ENCODE measurements at places on chromosomes 7 and 10.

GRCh38 chr7:75579899-75580298, 87.8 kb downstream of the SPDYE5 start:
- DNase-seq, result no peak

DNA sequence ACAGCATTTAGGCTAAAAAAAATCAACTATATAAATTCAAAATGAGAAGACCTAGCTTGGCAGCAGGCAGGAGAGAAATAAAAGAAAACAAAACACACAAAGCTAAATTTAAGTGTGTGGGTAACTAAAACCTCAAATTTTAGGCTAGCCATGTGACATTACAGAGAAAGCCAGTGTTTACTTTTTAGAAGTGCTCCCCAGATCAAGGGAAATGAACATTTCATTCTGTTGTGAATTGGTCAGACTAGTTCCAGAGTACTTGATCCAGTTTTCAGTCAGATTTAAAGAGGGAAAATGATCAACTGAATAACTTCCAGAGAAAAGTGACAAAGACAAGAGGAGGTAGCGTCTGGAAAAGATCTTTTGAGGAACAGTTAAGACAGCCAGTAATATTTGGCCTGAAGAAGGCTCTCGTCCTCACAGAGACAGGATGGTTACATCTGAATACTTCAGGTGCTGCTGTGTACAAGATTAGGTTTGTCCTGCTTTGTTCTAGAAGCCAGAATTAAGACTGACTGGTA, 563.4 kb downstream of the KCNMA1 start:
- DNase-seq, result no peak

DNA sequence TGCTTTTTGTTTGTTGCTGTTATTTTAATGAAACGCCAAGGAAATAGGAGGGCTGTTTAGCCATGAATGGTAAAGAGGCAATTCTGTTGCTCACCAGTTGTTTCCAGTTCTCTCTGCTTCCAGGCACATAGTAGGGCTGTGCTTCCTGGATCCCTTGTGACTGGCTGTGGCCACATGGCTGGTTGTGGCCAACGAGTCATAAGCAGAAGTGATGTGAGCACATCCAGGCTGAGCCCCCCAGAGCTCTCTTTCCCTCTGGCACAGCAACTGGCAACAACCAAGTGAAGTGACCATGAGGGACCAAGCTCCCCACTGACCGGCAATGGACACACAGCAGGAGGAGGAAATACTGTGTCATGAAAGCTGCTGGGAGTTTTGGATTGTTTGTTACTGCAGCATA, 10.3 kb downstream of the GRID1 start:
- no peak for DNase-seq

GRCh38 chr10:52752801-52753445, 19.7 kb downstream of the MBL2 start:
- no peak for DNase-seq

- DNase-seq, result no peak
Observed at GRCh38 chr10:43427166-43427825, 9.6 kb upstream of the ZNF487 start.

GRCh38 chr10:67476201-67476600, 219.8 kb downstream of the CTNNA3 start:
- peak; percentile 7 for DNase-seq

- no peak for DNase-seq
Observed at GRCh38 chr7:40826411-40827221, 691.8 kb downstream of the SUGCT start.

- peak; percentile 84 for DNase-seq
Observed at GRCh38 chr7:50197549-50197948, 104.5 kb upstream of the ZPBP start.

DNA sequence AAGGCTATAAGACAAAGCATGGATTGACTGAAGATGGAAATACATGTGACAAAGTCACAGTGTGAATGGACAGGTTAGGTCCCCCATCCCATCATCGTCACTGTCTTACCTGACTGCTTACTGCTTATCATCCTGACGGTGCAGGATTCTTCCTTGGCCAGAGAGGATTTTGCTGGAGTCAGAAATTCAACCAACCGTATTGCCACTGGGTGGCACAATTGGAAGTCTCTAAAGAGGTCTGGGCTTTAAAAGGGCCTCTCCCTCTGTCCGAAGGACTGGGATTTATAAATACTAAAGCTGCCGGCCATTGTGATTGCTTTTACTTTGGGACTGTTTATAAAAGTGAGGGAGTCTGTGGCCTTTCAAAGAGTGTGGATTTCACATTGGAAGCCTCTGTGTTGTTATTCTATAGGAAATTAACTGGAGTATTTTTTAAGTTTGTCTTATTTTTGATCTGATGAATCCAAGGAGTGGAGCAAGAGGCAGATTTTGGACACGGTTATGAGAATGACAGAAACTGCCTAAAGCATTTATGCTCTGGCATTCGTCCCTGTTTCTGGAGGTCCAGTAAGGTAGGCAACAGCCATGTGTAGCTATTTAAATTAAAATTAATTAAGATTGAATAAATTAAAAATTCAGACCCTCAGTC, 113.3 kb upstream of the CREB5 start:
- DNase-seq, result peak; percentile 51

GRCh38 chr10:10854725-10855124, 162.9 kb upstream of the CELF2 start:
- DNase-seq, result no peak

DNA sequence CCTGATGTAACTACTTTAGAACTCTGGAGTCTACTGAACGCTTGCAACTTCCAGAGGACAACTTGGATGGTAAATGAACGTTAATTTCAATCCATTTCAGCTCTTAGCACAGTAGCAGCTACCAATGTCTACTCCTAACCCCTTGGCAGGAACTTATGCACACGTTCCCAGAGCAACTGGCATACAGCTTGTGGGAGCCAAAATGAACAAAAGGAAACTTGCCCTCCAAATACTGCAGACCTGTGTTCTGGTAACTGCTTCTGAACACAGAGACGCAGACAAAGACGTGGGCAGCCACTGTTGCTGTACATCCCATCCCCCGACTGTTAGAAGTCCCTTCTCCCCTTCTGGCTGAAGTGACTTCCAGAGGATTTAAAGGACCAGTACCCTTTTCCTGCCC, 61.3 kb downstream of the XPNPEP1 start:
- DNase-seq, result no peak

All from H7 (cell line).